ENCODE measurements at places on chromosomes 11 and 22. TPM values are rescaled to one million over a fixed set of nuclear protein-coding genes. Genes with fewer than 3 reads are reported as not detected.
A peak's percentile ranks its signal among the peaks of the same experiment; 100 is the strongest.

DNA sequence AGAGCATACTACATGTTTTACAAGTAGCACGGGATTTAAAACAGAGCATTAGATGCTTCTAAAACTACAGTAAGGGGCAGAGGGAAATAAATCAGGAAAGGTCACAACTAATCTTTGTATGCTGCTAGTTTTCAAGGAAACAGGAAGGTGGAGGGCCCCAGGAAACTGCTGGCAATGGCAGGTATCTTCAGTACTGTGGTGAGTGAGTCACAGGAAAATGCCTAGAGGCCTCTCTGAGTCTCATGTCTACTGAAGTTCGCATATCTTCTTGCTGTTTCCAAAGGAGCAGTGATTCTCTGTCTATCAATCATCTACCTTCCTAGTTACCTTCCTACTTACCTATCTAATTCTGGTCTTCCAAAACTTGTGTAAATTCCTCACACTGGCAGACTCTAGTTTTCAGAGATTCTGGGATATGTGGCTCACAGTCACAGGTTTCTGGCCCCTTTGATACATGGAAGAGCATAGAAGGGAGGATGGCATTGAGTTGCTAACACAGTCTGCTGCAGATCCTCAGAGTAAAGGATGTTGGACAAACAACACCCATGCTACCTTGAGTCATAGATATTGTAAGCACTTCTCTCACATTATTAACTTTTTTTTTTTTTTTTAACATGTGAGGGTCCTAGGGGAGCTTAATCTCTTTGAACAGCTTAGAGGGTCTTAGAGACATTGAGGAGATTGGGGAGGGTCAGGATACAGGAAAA lies 58.8 kb upstream of the SYN3 start:
- DNase-seq: no peak

DNA sequence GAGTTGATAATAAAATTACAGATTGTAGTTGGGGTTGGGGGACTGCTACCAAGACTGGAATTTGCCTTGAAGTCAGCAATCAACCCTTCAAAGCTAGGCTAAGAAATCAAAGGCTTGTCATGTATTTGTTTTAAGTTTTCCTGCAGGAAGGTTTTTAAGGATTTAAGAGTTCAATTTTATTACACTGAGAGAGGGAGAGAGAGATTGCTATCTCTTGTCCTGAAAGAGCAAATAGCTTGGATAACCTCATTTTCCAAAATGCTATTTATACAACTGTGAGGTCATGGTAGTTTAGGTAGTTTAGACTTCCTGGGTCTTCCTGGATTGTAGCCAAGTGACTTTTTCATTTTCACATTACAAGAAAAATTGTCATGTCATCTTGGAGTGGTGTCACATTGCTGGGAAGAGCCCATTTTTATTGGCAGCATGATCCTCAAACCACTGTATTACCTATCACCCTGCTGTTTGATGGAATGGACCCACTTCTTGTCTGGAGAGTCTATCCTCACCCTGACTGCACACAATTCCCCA lies 10.1 kb upstream of the PRSS23 start:
- DNase-seq: no peak

FOLH1 gene
- total RNA-seq: 0.46 TPM

SCN2B gene
- 0.47 TPM for total RNA-seq

- no peak for DNase-seq
Observed at GRCh38 chr11:47051217-47051616, 114.7 kb downstream of the CSTPP1 start.

DNA sequence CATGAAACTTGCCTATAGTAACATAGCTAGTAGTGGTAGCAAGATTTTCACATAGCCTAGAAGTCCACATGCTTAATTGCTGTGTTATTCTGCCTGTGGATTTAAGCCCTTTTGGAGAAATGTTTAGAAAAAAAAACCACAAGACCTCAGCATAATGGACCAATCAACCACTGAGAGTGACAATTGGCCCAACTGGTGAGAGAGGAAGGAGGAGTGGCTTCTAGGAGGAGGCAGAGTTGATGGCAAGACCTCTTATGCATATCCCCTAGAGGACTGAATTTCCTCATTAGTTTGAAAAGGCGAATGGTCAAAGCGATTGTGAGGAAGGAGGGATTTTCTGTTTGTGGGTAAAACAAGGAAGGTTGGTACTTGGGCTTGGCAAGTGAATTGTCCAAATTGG lies 30.6 kb downstream of the NNMT start:
- DNase-seq: no peak

SPTBN2 gene
- 7.3 TPM for total RNA-seq

GLYAT gene
- total RNA-seq: 0.14 TPM

DNA sequence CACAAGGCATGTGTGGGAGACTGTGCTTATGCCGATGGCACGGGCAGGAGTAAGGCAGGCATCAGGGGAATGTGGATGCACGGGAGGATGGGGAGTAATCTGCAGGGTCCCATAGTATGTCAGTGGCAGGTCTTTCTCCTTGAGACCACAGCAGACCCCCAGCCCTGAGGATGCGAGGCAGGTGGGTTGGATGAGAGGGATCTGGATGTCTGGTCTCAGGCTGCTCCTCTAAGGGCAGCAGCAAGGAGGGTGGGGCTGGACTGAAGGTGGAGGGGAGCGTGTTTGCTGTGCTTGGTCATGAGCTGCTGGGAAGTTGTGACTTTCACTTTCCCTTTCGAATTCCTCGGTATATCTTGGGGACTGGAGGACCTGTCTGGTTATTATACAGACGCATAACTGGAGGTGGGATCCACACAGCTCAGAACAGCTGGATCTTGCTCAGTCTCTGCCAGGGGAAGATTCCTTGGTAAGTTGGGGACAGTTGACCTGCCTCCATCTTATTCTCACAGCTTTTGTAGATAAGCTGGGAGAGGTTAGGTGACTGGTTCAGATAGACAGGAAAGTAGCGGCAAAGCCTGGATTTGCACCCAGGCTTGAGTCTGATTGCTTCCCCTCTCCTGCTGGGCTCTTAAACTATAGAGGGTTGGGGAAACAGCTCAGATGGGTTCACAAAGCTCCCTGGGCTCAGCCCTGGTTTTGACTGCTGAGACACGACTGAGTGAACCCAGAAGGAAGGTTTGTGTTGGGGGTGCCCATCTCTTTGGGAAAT lies at the start of gene APOL1:
Gene APOL1 (plus strand): TSS at position 380 of the 769 bp plus-strand sequence. CDS start 1,823 bp downstream, outside the sequence.
- DNase-seq: peak; percentile 79

DNA sequence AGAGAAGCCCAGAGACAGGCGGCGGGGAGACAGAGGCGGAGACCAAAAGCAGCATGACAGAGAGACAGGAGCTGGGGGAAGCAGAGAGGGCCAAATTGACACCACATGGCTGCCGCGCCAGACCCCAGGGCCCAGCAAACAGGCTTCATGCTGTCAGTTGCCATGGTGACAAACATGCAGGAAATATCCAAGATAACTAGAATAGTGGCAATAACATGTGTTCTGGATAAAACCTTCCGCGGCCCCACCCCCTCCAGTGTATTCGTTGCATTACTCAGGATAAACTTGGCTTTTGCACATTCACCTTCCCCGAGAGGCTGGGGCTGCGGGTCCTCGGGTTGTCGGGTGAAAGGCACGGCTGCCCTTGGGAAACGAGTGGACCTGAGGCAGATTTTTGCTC lies 49.9 kb upstream of the CDON start:
- DNase-seq: no peak

DNA sequence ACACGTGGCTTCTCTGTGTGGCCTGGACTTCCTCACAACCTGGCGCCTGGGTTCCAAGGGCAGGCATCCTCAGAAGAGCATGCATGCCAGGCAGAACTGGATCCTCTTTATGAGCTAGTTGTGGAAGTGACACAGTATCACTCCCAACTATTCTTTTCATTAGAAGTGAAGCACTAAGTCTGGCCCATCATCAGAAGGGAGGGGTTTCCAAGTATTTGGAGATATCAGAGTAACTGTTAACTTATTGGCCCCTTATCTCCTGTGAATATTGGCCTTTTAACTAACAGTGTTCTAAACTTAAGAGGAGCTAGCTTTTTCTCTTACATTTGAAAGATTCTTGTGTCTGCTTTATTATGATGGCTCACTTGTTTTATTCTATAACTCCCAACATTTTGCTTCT lies 35.5 kb downstream of the FDX1 start:
- DNase-seq: no peak

GRCh38 chr22:35322893-35323292 lies 23.2 kb downstream of the TOM1 start:
- no peak for DNase-seq

IL17REL gene
- total RNA-seq: 0.17 TPM

MMP13 gene
- not detected for total RNA-seq

DNA sequence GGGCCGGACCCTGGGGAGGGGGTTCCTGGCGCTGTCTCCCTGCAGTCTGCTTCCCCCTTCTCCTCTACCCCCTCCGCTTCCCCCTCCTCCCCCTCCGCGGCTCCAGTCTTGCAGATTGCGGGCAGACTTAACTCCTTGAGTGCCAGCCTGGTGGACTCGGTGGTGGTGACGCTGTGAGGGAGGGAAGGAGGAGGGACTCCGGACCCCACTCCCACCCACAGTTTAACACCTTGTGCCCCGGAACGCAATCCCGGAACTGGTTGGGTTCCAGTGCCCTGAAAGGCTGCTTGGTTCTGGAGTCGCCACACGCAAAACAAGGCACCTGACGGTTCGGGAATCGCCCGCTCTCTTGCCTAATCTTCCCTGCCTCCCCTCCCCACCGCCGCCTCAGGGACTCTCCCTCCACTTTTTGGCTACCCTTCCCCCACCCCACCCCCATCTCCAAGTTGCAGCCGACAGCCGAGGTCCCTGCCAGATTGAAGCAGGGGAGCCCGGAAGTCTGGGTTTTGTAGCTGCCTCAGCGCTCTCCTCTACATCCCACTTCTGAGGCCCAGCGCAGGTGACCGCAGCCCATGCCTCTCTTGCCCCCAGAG lies 3.9 kb upstream of the BCL9L start:
- DNase-seq: peak; percentile 92

DNA sequence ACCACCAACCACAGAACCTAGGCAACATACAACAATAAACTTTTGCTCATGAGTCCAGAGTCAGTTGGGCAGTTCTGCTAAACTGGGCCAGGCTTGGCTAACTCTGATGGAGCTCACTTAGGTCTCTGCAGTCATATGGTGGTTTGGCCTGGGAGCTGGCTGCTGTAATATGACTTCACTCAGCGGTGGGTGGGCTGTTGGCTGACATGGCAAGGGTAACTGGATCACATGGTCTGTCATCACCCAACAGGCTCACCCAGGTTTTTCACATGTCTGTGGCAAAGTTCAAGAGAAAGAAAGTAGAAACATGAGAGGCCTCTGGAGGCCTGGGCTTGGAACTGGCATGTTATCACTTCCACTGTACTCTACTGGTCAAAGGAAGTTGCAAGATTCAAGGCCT lies 43.2 kb upstream of the CLMP start:
- DNase-seq: no peak

DNA sequence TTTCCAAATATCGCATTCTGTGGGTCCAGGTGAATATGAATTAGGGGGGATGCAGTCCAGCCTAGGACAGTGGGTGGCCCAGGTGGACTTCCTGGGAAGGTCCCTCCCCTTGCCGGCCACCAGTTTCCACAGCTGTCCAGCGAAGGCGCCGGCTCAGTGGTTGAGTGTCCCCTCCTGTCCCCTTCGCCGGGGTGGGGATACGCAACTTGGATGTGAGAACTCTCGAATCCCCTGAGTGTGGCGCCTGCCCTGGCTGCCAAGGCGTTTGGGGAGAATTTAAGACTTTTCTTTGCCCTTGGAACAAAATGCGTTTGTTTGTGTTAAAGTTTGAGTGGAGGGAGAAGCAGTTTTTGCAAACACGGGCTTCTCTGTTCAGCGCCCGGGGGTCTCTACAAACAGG lies 123.7 kb downstream of the KCNQ1OT1 start:
- peak; percentile 17 for DNase-seq

OR8D1 gene
- not detected for total RNA-seq

SMIM38 gene
- 0.70 TPM for total RNA-seq

JAML gene
- 4.9 TPM for total RNA-seq

PLAAT4 gene
- 43.9 TPM for total RNA-seq

DNA sequence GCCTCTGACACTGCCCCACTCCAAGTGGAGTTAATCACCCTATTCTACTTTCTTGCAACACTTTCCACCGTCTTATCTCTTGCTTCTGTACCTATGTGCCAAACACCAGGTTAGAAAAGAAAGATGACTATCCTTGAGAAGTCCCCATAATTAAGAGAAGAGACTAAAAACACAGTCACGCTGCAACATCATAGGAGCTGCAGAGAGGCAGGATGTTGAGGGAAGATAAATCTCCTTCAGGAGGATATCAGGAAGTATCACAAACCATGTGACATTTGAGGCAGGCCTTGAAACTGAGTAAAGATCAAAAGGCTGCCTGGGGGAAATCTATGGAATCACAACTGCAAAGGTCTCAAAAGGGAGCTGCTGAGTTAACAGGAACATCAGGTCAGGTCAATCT lies 24.8 kb downstream of the GAB2 start:
- no peak for DNase-seq

BLID gene
- not detected for total RNA-seq

- no peak for DNase-seq
Observed at GRCh38 chr11:76266286-76267100, 60.2 kb upstream of the WNT11 start.

DNA sequence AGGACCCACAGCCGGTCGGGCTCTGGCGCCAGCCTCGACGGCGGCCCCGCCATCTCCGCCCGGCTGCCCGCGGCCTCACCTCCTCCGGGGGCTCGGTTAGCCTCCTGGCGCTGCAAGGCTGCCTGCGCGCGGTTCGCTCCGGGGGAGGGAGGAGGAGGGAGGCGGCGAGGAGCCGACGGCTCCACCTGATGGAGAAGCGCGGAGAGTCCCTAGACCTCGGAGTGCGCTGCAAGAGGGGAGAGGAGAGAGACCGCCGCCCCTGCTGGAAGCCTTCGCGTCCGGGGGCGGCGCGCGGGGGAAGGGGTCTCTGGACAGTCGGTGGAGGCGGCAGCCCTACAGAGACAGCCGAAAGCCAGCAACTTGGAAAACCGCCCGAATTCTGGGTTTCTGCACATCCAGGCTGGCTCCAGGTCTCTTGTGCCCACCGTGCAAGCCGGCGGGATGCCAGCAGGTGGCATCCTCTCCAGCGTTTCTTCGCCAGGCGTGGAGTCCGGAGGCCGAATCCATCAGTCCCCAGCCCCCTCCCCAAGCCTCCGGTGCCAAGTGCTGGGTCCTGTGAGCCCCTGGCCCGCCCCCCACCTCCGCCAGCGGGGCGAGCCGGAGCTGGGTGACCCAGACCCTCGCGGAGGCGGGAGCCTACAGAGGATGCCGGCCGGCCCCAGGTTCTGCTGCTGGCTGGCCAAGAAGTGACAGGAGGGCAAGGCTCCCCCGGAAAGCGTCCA lies 2.9 kb upstream of the KIRREL3 start:
- peak; percentile 18 for DNase-seq

GRCh38 chr22:30861131-30861530 lies 107.4 kb downstream of the MORC2 start:
- peak; percentile 7 for DNase-seq

GRCh38 chr22:44658311-44658953 lies 43.6 kb upstream of the PRR5 start:
- no peak for DNase-seq

- DNase-seq: no peak
Observed at GRCh38 chr11:85540635-85541205, 86.4 kb downstream of the DLG2 start.

GRCh38 chr11:9112075-9112474 lies 20.7 kb upstream of the SCUBE2 start:
- no peak for DNase-seq

EMID1 gene
- 4.9 TPM for total RNA-seq

- no peak for DNase-seq
Observed at GRCh38 chr11:120017582-120018150, 120.2 kb downstream of the TRIM29 start.
